GM12891 (cell line): ENCODE measurements at places on chromosomes 1 and 21.

DNA sequence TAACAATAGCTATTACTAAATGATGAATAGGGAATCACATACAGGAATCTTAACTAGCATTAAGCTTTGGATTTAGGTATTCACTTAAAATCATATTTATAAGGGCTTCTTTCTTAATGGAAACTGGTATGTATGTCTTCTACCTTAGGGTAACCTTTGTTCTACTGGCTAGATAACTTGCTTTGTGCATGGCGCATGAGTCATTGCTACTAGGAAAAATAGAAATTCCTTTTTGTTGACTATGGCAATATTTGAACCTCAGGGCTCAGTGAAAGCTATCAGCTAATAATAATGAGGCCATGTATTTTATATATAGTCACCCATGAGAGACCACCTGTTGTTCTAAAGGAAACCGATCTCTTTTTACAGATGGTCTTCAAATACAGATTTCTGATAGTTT is 72.5 kb downstream of the RPS6KC1 start:
- no peak for DNase-seq

DNA sequence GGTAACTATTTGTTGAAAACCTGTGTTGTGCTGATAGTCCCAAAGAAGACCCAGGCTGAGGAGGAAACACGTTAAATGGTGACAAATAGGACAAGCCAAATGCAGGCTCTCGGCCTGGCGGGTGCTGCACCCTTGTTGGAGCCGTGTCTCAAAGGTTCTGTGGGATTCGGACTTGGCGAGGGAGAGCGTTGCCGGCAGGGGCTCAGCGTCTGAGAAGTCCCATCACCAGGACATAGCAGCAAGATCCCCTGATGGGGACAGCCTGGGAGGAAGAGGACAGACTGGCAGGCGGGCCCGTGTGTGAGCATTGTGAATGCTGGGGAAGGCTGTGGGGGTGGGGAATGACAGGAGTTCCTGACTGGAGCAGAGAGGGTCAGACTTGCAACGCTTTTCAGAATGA is 142.5 kb downstream of the PGBD5 start:
- no peak for DNase-seq

- DNase-seq, result no peak
Observed at GRCh38 chr1:232066521-232066920, 439.9 kb downstream of the DISC1 start.

- DNase-seq, result no peak
Observed at GRCh38 chr1:109133002-109133706, 19.2 kb downstream of the ELAPOR1 start.

GRCh38 chr1:36156329-36157114 is 562 bp downstream of the MAP7D1 start:
- peak; percentile 64 for DNase-seq

DNA sequence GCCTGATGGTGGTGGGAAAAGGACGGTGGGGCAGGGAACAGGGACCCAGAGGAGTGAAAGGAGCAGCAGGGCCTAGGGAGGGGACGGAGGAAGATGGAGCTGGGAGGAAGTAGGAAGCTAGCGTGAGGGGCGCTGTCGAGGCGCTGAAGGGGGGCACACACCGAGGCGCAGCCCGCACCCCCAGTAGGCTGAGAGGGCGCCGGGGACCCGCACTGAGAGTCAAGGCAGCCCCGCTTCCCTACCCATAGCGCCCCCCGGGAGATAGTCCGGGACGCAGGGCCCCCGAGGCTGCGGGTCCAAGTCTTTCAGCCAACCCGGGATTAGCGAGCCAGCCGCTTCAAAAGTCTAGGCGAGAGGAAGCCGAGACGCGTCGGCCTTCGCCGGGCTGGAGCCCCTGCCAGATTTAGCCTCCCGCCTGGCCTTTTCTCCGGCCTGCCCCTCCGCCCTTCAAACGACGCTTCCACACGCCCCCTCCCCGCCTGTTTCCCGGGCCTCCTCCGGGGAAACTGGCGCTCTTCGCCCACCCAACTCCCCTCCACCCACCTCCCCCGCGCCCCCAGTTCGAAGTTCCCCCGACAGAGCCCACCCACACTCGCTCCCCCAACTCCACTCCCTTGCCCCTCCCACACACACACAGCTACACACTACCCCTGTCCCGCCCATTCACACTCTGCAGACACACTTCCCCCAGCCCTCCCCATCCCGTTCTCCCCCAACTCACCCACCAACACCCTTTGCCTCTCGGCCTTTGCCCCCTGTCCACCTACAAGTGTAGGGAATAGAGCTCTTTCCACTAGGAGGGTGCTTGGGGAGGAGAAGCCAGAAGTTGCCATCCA is 7.8 kb upstream of the PROX1 start:
- DNase-seq, result no peak

DNA sequence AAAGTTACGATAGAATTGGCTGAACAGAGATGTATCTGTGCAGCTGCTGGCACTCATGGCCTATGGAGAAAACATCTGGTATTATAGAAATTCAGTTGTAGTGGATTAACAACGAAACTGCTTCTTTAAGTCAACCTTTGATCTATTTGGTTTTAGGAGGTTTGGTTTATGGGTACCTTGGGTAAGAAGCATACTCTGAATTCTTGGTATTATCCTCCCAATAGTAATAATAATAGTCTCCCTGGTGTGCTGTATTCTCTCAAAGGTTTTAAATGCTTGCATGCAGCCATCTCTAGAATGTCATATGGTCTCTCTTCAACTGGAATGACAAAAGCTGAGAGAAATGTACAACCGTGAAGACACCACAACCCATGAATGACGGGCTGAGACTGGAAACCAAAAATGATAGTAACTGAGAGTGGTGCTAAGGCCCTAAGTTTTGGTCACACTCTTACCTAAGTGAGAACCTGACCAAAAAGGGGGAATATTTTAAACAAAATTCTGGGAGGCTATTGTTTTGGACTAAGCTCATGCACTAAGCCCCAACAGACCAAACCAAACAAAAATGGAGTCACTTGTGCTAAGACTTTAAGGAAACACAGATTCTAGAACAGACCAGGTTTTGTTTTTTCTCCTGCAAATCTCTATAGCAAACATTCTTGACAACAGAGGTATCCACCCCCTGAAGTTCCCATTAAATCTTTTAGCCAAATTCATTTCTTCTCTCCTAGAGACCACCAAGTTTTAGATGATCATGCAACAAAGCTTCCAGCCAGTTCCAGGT is 17.6 kb upstream of the TMEM61 start:
- DNase-seq, result no peak

DNA sequence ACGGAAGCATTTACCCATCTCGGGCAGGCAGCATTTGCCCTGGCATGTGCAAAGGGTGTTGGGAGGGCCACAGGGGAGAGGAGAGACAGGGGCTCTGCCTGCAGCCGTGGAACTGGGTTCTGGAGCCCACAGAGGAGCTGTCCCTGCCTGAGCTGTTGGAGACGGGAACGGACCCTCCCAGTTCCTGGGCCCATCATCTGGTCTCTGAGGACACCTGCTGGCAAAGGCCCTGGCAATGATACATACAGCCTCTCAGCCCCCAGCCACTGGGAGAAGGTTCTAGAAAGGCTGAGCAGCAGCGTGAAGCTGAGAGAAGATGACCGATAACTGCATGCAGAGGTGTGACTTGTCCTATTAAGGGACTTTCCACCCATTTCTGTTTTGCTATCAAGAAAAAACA is 31.4 kb downstream of the FAAP20 start:
- no peak for DNase-seq

DNA sequence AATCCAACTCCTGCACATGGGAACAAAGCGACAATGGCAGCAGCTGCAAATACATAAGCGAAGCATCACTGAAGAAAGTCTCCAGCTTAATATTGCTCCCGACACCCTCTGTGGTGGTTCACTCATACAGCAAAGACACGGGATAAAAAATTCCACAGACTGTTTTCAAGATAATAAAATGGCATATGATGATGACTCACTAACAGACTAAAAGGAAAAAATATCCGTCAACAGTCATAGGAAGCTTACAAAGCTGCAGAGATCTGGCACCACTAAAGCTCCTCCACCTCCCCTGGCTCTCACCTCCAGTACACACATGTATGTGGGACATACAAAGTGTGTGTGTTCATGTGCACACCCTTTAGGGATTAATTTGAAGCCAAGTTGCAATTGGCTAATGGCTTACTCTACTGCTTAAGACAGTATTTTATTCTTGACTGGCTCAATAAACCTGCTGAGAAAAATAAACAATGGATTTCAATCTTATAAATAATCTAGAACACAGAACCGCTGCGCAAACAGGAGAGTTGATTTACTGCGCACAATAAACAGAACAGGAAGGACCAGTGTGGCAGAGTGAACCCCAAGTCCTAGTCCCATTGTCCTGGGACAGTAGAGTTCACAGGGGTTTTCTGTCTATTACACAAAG is 94.4 kb downstream of the SLC45A1 start:
- no peak for DNase-seq

DNA sequence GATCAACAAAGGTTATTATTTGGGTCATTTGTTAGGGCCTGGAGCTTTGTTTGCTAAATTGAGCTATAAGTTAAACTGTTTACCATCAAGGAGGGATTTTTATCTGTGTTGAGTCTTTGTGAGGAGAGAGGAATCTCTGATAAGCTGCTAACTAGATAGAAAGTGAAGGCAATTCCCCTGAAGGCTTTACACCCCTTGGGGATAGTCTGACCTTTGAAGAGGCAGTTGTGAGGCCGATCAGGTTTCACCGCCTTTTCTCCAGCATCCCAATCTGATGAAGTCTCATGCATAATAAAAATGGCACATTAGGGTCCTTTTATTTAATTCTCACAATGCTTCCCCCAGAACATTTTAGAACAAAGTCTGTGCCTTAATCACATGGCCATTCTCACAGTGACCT is 21.8 kb downstream of the C1orf21 start:
- DNase-seq, result no peak

GRCh38 chr1:158257888-158258287 is 3.7 kb downstream of the CD1A start:
- DNase-seq, result no peak

GRCh38 chr1:30379684-30380624 is 343.4 kb downstream of the MATN1 start:
- peak; percentile 80 for DNase-seq

DNA sequence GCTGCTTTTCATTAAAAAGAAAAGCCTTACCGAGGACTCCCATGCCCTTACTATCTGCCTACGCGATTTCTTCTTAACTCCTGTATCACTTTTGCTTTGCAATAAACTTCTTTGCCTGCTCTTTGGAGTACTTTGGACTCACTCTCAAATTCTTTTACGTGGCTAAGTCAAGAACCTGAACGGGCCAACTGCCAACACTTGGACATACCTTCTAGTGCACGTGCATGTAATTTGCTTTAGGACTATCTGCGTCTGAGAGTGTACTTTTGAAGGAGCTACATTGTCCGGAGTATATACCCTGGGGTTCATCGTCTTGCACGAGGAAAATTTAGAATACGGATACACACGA is 3.6 kb upstream of the OTUD3 start:
- DNase-seq, result no peak

- no peak for DNase-seq
Observed at GRCh38 chr1:222877854-222878253, 63.0 kb downstream of the DISP1 start.

DNA sequence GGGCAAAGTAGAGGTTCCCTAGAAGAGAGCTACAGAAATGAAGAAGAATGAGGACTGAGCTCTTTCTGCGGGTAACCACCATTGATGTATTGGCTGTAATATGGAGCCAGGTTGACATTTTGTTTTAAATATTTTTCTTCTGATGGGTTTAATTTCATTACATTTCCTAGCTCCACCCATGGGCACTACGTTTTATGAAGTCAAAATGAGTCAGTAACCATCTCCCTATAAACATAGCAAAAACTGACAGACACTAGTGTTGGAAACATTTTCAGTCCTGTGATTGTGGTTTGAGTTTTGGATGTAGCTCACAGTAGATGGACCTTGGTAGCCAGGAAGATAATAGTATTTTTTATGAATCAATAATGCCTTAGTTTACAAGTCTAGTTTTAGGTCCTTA is 470.4 kb upstream of the B3GALT2 start:
- no peak for DNase-seq

DNA sequence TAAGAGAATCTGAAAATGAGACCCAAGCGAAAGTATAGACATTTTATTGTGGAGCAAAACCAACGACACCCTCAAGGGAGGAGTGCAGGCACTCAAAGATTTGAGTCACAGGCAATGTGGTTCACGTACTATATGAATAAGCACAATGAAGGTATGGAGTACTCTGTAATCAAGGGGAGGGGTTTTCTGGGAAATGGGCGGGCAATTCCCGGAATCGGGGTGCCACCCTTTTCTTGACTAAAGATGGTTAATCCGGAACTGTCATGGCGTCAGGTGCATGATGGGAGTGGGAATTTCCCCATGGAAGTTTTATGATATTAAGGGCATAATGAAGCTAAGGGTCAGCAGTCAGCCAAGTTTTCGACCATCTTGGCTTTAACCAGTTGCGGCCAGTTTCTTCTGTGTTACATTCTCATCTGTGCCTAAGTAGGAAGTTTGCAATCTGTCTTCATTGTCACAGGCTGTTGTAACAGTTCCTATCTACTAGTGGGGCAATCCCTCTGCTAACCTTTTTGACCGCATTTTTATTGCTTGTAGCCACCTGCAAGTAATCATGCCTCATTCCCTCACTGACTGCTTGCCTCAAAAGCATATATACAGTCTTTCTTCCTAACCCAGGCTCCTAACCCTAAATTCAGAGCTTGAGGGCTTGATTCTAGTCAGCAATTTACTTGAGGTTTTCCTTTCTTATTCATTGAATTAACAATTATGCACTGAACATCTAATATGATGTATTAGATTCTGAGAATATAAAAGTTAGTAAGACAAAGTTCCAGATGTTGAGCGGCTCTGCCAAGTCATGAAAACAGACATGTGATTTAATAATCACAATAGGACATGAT is 775 bp upstream of the AIM2 start:
- DNase-seq, result no peak

DNA sequence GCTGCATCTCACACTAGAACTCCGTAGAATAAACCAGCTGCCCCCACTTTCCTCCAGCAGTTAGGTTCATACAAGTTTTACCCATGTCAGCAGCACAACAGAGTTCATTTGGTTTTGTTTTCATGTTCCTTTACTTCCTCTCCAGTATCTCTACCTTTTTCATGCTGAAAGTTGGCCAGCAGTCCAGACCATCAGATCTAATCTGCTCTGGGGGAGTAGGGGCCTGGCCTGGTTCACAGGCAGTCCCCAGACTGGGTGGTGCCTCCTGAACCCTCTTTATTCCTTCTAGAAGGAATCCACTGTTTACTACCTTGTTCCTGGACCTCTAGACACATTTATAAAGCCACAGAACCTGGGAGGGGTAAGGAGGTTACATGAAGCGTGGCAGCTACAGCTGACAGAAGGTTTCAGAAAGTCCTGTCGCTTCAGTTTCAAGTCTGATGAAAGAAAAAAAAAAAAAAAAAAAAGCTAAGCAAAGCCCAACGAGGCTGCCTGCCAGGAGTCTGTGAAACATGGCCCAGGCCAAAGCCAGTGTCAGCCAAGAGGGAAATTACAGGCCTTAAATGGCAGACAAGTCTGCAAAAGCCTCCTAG is 184.6 kb upstream of the JUN start:
- peak; percentile 18 for DNase-seq

- DNase-seq, result no peak
Observed at GRCh38 chr1:54826226-54826816, 25.2 kb upstream of the TTC22 start.
